ENCODE measurements at places on chromosomes 3 and 15.

GRCh38 chr3:54138937-54139547, 16.7 kb downstream of the CACNA2D3 start:
- no peak for DNase-seq

- DNase-seq: no peak
Observed at GRCh38 chr15:93861956-93862741, 369.2 kb upstream of the MCTP2 start.

DNA sequence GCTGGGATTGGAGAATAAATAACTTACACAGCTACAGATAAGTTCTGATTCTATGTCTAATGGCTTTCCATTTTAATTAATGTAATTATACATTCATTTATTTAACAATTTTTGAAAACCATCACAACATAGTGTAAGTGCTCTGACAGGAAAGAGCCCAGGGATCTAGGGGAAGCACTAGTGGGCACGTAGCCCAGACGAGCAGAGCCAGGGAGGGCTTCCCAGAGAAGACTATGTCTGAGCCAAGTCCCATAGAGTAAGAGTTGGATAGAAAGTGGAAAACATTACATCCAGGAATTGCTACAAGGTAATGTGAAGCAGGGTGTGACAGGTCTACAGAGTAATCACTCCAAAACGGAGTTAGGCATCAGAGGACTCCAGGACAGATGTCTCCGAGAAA, 2.9 kb upstream of the HGD start:
- DNase-seq: no peak

DNA sequence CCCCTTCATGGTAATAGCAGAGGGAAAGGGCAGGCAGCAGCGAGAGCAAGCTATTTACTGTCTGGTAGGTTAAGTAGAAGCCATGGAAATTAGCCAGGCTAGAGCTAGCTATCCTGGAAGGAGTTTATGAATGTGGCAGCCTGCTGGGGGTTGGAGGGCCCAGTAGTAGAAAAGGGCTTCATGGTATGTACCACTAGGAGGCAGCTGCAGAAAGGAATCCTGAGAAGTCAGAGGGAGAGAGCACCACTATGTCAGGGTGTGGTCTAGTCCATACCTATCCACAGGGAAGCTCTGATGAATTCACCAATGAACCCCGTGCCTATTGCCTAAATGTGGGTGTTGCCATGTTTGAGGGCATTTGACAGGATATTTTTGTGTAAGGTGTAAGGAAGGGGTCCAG, 55.0 kb downstream of the PLAAT1 start:
- DNase-seq: no peak

GRCh38 chr3:150653110-150653561, 50.0 kb downstream of the SELENOT start:
- no peak for DNase-seq

- no peak for DNase-seq
Observed at GRCh38 chr3:126314790-126315658, 42.2 kb downstream of the KLF15 start.

DNA sequence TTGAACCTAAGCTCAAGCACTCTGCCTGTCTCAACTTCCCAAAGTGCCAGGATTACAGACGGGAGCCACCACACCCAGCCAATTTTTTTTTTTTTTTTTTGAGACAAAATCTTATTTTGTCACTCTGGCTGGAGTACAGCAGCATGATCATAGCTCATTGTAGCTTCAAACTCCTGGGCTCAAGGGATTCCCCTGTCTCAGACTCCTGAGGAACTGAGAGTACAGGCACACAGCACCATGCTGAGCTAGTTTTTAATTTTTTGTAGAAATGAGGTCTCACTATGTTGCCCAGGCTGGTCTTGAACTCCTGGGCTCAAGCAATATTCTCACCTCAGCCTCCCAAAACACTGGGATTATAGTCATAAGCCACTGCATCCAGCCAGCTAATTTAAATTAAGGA, 36.8 kb upstream of the SUCLG2 start:
- DNase-seq: no peak

DNA sequence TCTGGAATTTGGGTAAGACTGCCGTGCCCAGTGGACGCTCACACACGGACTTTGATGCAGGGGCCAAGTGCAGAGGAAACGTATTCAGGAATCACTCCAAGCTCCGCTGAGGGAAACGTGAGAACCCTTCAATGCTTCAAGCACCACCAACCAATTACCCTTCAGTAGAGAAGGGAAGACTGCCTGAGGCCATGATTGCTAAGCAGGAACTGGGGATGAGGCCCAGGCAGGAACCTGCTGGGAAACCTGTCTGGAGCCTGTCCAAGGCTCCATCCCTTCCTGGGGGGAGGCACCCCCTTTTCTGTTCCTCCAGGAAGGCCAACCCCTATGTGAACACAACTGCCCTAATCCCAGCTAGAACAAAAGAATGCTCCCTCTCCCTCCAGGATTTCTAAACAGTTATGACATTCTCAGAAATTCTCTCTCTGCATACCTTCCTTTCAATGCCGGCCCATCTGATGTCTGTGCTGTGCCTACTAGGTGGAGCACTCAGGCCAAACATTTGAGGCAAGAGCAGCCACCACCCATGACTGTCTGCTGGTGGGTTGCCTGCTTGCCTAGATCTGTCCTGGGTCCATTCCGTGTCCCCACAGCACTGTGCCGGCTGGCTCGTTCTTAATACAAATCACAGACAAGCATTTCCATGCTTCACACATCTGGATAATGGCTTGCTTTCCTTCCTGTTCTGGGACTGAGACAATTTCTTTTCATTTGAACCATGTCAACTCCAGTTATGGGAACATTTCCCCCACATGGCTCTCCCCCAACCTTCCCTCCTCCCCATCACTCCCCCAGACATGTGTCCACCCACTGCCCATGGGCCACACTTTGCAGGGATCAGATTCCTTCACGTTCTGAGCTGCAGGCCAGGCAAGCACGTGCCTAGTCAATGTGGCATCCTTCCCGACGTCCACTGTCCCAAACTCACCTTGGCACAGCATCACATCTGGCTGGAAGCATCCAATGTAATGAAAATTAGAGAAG, 149.4 kb downstream of the ADAMTS17 start:
- DNase-seq: no peak

GRCh38 chr15:40029979-40030893, 8.7 kb downstream of the SRP14 start:
- DNase-seq: no peak

DNA sequence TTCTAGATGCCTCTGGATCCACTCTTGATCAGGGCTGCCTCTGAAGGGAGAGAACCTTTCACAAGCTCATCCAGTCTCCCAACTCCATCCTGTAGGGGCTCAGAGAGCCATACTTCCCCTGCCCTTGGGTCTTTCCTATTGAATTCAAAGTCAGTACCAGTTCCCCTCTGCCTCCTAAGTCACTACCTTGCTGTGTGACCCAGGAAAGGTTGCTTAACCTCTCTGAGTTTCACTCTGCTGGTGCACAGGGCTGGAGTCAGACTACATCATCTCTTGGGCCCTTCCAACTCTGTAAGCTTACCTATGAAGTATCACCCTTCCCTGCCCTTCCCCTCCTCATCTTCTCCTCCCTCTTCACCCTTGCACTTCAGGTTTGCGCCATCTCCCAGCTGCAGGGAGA, 117.9 kb downstream of the MEGF11 start:
- DNase-seq: no peak

DNA sequence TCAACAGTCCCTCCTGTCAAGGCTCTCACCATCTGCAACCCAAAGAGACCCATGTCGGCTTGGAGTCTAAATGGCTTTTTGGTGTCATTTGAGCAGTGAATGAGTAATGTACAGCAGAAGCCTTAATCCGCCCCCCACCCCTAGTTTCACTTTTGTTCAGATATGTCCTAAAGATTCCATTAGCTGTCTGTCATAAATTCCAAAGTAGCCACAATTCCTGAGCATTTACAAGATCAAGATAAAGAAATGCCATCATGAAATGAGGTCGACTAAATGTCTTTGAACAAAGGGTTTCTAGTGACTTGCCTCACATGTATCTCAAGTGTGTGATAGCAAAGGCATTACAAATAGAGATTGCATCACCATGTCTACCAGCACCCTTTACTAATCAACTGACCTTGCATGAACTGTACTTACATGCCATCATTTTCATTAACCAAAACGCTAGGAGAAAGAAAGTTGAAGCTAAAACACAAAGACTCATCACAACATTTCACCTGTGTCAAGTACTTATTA, 123.8 kb upstream of the PHLDB2 start:
- DNase-seq: peak; percentile 88

- peak; percentile 42 for DNase-seq
Observed at GRCh38 chr3:154758109-154758868, 321.8 kb upstream of the MME start.

- DNase-seq: peak; percentile 36
Observed at GRCh38 chr3:12869035-12869621, 27.8 kb upstream of the RPL32 start.

GRCh38 chr3:52086461-52086860, 30.1 kb upstream of the DUSP7 start:
- no peak for DNase-seq

DNA sequence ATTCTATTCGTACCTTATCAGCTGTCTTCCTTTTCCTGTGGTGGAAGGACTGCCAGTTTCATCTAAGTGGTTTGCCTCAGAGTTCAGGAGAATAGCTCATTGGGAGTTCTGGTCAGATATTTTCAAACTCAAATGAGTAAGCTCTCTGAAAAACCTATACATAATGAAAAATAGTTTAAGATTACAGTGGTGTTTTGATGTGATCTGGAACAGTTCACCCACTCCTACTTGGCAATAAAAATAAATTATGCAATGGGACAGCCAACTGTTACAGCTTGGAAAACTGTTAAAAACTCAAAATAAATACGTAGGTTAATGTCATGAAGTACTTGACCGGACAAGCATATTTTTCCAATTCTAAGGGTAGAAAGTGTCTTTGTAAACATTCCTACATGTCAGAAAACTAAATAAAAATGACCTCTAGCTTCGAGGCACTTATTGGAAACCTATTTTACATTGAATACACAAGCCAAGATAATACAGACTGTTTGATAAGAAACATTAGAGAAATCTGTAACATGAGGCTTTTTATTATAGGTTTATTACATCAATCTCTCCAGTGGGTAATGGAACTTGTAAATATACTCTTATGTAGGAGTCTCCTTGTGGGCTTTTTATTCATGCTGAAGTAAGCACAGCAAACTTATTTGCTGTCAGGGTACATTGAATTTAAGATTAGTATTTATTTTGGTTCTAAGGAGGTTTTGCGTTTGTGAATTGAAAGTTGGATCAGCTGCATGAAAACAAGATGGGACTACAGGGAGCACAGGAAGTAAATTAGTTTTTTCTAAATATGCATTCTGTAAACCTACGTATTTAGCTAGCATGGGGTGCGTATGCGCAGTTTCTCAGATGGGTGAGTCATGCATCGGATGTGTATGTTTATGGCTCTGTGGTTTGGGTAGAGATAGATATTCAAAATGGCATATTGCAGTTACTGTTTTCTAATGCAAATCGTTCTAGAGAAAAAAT, 453.1 kb downstream of the IL5RA start:
- peak; percentile 96 for DNase-seq

DNA sequence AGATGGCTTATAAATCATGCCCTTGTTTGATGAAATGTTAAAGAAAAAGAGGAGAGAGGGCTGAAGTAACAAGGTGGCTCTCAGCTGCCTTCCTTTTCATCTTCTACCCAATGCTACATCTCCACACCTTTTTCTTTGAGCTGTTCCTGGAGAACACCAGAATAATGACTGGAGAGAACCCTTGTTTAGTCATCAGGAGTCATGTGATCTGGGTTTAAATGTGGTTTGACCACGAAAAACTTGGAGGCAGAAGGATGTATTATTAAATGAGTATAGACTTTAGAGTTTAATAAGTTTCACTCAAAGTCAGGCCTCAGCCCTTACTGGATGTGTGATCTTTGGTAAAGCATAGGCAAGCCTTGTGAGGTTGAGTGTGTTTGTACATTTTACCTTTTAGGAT, 230.3 kb upstream of the TBL1XR1 start:
- peak; percentile 28 for DNase-seq

DNA sequence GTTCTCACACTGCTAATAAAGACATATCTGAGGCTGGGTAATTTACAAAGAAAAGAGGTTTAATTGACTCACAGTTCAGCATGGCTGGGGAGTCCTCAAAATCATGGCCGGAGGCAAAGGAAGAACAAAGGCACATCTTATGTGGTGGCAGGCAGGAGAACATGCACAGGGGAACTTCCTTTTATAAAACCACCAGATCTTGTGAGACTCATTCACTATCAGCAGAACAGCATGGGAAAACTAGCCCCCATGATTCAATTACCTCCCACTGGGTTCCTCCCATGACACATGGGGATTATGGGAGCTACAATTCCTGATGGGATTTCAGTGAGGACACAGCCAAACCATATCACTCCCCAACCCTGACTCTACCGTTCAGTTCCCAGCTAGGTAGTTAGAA, 59.7 kb upstream of the MINAR1 start:
- no peak for DNase-seq

DNA sequence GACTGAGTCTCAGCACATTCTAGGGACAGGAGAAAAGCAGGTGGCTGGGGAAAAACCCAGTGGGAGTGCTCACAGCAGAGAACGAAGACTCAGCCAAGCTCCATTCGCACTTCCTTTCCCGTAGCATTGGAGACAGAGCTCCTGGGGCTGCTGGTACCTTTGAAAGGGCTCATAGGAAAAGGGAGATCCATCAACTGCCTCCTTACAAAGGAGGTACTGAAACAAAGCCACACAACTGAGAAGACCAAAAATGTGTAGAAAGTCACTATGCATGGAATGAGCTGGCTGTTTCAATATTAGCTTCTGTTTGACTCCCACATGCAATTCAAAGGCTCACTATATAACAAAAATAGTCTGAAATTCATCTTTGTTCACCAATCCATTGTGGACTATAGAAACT, 16.9 kb downstream of the STIMATE start:
- no peak for DNase-seq

- no peak for DNase-seq
Observed at GRCh38 chr3:136186344-136186743, 9.8 kb downstream of the MSL2 start.

DNA sequence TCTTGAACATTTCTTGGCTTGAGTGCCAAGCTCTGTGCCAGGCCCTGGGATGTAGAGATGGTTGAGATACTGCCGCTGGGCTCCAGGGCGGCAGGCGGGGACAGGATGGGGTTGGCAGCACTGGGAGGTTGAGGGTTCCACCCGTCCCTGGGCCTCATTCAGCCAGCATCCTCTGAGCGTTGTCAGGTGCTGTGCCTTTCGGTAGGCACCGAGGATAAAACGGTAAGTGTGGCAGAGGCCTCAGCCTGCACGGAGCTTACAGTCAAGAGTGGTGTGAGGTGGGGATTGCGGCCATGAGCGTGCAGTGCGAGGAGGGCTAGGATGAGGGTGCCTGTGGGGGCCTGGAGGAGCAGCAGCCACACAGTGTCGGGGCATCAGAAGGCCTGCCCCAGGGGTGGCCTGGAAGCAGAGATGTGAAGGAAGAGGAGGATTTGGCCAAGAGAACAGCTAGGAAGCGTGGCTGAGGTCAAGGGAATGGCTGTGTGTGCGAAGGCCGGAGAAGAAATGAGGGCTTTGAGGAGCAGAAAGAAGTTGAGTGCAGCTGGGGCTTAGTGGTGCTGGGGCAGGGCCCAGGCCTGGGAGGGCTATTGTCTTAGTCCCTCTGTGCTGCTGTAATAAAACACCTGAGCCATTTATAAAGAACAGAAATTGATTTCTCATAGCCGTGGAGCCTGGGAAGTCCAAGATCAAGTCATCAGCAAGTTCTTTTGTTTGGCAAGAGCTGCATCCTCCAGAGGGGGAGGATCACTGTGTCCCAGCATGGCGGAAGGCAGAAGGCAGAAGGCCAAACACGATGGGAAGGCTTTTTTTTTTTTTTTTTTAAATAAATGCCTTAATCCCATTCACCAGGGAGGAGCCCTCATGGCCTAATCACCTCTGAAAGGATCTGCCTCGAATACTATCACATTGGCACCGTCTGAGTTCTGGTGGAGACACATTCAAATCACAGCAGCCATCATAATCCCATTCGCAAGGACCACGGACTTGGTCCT, 22.7 kb downstream of the CORO2B start:
- no peak for DNase-seq

- no peak for DNase-seq
Observed at GRCh38 chr15:79204886-79205675, 77.4 kb upstream of the ANKRD34C start.
